Activated CD8-positive, alpha-beta memory T cell treated with anti-CD3 and anti-CD28 coated beads for 1 hour (primary cell): ENCODE measurements at places on chromosomes 11 and 22.

DNA sequence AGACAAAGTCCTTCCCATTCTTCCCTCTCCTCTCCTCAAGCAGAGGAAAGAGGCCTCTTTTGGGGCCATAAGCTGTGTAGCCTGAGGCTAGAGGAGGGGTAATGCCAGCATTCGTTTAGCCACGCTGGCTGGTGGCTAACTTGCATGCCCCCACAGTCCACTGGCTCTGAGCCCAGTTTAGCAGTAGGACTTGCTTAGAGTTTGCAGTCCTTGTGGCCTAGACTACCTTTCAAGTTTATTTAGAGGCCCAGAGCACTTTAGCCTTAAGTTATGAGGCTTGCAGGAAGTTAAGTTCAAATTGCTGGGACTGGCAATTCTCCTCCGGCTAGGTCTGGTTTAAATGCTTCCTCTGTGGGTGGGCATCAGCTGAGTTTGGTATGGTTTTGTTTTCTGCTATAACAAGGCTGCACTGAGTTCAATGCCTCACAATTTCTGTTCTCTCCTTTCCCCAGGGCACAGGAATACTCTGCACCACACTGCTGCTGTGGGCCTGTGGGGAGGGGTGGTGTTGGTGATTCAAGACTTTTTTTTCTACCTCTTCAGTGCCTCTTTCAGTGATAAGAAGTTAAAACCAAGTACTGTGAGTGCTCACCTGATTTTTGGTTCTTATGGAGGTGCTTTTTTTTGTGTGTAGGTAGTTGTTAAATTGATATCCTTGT, 281.0 kb upstream of the C11orf87 start:
- no peak for DNase-seq

DNA sequence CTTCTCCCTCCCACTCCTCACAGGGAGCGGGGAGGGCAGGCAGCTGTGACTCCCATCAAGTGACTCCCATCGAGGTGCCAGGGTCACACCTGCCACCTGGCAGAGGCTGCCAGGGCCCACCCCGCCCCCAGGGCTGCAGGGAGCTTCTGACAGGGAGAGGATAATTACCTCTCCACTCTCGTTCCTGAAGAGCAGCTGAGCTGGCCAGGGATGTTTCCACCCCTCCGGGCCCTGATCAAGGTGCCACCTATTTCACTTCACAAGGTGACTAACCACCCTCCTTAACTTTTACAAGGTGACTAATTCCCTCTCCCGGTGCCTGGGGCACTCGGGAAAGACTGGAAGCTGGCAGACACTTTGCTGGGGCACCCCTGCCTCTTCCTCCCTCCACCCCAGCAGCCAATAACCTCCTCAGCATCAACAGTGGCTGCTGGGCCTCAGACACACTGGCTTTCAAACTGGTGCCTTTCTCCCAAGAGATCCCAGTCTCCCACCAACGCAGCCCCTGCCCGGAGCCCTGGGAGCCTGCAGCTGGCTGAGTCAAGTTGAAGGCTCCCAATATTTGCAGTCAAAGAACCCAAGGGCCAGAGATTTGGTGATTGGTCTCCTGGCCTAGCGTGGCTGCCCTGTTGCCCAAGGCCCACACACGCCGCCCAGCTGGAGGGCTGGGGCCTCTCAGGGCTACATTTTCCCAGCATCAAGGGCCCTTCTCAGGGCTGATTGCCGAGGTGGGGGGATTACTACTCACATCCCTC, 22.0 kb upstream of the MYRF start:
- no peak for DNase-seq

DNA sequence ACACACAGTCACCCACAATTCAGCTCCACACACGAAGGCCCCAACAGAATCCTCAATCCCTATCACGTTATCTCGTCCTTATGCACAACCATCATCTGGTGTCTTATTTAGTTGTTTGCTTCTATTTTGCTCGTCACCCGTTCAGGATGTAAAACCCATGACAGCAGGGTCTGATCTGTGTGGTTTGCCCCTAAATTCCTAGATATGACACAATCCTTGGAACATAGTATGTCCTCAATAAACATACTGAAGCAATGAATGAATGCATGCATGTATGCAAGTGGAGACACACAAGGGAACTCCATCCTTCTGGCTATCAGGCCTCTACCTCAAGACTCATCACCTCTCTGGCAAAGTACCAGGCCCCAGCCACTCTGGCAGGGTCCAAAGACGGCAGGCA, 20.2 kb downstream of the STARD10 start:
- DNase-seq, result no peak

DNA sequence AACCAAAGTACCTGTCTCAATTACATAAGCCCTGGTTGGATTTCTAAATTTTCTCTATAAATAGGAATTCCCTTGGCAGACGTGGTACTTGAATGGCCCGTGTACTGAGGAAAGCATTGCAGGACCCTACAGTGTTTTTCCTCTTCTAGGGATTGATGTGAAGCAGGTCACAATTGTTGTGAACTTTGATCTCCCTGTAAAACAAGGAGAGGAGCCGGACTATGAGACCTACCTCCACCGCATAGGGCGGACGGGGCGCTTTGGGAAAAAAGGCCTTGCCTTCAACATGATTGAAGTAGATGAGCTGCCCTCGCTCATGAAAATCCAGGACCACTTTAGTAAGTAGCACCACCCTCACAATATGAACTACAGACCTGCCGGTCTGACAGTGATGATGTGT, 16.7 kb downstream of the DDX25 start:
- DNase-seq, result no peak

DNA sequence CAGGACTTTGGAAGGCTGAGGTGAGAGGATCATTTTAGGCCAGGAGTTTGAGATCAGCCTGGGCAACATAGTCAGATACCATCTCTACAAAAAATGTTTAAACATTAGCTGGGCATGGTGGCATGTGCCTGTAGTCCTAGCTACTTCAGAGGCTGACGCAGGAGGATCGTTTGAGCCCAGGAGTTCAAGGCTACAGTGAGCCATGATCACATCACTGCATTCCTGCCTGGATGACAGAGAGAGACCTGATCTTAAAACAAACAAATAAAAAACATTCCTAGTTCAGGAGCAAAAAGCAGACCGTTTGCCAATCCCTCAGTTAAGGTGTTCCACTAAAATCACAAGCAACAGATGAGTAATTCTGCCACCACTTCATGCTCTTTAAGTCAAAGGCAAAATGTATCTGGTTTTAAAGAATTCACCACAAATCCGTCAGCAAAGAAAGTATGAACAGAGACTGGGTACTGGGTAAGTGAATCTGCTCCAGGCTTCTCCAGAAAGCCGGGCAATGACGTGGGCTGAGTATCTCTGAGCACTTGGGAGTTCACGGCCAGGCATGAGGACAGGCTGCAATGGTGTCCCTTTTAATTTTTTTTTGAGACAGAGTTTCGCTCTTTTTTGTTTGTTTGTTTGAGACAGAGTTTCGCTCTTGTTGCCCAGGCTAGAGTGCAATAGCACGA, 19.5 kb downstream of the CLTCL1 start:
- DNase-seq, result no peak

- no peak for DNase-seq
Observed at GRCh38 chr11:10658621-10659338, 34.8 kb downstream of the IRAG1 start.

DNA sequence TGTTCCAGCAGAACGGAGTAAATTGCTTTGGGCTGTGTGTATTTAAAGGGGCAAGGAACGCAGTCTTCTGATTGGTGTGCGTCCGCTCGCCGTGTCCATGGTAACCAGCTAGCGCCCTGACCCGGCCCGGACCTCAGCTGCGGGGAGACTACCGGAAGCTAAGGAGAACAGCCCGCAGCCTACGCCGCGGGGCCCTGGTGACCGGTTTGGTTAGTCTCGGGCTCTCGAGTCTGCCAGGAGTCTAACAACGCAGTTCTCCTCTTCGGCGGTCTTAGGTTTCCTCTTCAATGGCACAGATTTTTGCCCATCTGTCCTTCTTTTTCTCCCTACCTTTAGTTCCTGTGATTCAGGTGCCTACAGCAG, 3.5 kb upstream of the OR56A3 start:
- DNase-seq, result no peak

GRCh38 chr11:96990914-96991313, 601.1 kb downstream of the JRKL start:
- DNase-seq, result no peak

DNA sequence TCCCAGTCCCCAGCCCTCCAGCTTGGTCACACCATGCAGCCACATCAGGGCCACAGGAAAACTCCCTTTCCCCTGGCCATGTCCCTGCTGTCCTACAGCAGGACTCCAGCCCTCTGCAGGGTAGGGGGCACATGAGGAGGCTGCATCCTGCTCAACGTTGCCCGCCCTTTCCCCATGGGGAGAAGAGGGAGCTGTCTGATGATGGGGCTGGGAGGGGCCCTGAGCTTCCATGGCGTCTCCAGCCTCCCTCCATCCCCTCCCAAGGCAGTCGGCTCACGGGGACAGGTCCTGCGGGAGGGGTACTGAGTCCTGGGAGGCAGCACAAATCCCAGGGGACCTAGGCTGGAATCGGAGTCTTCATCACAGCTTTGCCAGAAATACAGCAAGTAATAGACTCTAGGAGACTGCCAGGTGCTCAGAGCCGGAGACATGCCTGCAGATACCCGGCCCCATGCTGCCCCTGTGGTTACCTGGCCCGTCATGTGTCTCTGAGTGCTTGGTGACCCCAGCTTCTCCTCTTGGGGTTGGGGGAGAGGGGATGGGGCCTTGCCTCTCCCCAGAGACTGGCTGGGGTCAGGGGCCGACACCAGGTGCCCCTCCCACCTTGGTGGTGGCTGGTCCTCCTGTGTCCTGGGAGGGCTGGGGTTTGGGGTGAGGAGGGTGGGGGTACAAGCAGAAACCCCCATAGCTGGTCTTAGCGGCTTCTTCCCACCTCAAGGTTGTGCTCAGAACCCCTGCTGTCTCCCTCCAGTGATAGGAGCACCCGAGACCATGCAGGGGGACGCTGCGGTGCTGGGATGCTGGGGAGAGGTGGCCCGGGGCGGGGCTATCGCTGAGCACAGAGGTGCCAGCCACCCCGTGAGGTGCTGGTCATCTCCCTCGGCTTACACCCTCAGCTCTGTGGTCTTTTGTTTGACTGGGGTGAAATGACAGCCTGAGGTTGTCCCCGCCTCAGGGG, 2.3 kb downstream of the MRGPRE start:
- no peak for DNase-seq

DNA sequence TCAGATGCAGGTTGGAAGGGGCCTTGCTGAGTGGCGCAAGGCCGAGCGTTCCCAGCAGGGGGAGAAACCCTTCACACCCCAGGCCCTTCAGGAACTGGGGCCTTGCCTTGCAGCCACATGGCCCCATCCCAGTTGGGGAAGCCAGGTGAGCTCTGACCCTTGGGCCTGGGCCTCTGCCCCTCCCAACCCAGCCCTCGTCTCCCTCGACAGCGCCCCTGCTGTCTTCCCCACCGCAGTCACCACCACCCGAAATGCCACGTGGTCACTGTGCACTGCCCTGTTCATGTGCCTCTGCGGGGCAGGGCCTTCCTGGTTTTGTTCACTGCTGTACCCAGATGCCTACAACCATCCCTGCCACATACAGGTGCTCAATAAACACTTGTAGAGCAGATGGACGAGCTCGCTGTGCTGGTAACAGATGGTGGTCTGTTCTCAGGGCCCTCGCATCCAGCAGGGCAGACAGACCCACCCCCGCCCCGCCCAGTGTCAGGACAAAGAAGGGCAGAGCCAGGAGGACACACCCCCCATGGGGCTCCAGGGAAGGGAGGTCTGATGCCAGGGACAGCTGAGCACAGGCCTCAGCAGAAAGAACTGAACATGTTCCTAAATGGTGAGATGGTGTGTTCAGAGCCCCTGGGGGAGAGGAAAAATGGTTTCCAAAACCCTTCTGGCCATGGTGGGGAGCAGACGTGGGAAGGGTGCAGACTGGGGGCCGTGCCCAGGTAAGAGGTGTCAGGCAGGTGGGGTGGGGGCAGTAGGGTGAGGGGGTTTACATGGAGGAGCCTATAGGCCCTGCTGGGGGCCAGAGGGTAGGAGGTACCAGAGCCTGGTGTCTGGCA, 3.7 kb downstream of the POLR2L start:
- no peak for DNase-seq

GRCh38 chr11:110544779-110545178, 115.0 kb downstream of the FDX1 start:
- no peak for DNase-seq

- no peak for DNase-seq
Observed at GRCh38 chr22:35218079-35218478, 39.2 kb upstream of the HMGXB4 start.

DNA sequence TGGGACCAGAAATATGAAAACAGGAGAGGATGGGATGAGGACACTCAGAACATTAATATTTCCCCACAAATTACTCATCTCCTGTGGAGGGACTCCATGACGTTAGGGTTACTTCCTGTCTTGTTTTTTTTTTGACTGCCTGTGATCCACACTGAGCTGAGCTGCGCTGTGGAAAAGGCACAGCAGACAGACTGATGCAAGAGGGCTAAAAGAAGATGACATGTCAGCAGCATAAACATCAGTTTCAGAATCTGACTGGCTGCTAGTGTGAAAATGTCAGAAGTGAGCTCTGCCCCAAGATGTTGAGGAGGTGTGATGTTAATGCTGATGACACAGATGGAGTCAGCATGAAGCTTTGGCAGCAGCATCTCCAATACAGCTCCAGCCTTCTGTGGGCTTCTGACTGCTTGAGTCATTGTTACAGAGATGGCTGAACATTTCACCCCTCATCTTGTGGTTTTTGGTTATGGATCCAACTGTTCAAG, 286.8 kb downstream of the BLID start:
- no peak for DNase-seq

DNA sequence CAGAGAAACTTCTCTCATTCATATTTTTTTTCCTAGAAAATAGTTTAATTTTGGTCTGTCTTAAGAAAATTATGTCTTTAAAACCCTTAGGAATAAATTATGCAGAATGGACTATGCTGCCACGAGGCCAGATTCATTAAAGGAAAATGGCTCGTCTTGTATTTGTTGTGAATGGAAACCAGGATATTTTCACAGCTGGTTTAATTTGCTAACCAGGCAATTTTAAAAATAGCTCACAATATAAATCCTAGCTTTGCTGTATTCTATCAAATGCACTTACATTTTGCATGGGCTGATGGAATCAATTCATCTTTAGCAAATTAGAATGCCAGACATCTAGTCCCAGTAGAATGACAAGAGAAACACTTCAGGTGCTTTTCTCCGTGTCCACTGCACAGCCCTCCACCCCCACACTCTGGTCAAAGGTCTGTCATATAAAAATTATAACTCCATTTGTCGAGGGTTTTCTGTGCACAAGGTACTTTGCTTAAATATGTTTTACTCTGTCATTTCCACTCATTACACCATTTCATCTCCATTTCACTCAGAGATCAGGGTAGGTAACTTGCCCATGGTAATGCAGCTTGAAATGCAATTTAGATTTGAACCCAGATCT, 20.3 kb upstream of the TNRC6B start:
- DNase-seq, result no peak

DNA sequence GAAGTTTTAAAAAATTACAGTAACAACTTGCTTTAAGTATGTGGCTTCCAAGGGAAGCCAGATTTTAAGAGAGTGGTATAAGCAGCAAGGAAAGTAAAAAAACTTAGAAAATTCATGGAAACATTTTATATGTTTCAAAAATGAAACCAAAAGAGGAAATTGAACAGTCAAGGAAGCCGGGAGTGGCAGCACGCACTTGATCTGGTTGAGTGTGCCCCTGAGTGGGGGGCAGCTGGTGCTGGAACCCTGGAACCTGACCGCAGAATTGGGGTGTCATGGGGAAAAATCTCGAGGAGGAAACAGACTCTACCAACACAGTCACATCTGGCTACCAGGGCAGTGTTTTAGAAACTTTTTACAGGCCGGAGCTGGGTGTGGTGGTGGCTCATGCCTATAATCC, 14.0 kb downstream of the MICALL1 start:
- DNase-seq, result no peak

GRCh38 chr11:97610854-97611253, 1221.0 kb downstream of the JRKL start:
- DNase-seq, result no peak
